Endothelial cell of umbilical vein (primary cell): ENCODE measurements at places on chromosomes 1 and 21. TPM values are rescaled to one million over a fixed set of nuclear protein-coding genes. Genes with fewer than 3 reads are reported as not detected.

DNA sequence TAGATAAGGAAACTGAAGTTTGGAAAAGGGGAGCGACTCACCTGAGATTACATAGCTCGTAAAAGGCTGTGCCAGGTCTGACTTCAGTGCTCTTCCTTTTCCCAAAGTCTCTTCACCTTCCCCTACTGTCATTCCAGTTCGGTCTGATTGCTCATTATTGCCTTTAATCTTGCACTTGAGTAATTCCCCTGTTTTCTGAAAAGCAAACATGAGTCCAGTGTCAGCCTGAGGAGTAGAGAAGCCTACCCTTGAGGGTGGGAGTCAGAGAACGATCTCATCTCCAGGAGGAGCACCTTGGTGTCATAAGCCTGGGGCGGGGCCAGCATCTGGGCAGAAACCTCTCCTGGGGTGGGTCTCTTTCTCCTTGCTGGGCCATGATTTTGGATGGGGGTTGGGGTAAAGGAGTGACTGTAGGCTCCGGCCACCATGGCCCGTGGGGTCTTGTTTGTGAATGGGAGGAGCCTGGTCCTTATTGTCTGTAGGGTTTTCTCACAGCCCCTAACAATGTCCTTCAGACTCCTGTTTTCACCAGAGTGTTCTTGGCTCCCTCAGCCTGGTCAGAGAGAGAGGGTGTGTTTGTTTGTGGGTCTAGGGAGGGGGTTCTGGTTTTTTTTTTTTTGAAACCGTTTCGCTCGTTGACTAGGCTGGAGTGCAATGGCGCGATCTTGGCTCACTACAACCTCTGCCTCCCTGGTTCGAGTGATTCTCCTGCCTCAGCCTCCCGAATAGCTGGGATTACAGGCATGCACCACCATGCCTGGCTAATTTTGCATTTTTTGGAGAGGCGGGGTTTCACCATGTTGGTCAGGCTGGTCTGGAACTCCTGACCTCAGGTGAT lies 6.0 kb downstream of the VANGL2 start:
- DNase-seq = no peak

DNA sequence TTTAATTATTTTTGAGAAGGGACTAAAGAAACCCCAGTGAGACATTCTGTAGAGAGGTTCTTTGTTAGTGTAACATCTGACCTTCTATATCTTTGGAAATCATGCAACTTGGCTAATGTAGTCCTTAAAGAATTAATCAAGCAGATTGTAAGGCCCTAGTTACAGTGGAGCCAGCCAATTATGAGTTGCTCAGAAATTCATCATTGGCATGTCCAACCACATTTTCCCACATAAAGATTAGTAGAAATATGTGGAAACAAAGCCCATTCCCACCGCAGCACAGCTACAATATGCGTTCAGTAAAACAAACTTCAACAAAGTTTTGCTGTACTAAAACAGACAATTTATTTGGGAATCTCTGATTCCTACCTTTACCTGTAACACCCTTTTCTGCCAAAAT lies 27.8 kb downstream of the WNT2B start:
- DNase-seq = no peak

DNA sequence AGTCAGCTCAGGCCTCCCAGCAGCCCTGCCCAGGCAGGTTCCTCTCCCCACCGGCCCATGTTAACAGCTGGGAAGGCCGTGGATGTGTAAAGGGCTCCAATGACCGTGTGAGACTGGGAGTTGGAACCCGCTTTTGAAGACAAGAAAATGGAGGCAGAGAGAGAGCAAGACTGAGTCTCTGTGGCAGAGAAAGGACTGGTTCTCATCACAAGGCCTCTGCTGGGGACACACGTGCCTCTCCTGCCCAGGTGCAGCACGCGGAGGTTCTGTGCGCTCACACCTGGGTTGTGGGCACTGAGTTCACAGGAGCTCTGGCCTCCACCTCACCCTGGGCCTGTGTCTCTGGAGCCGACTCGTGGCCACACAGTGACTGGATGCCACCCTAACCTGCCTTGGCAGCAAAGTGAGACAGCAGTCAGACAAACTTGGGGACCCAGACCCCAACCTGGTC lies 27.0 kb downstream of the RUNX3 start:
- DNase-seq = no peak

- peak; percentile 69 for DNase-seq
Measured at GRCh38 chr1:45012639-45013278, 705 bp downstream of the UROD start.

DNA sequence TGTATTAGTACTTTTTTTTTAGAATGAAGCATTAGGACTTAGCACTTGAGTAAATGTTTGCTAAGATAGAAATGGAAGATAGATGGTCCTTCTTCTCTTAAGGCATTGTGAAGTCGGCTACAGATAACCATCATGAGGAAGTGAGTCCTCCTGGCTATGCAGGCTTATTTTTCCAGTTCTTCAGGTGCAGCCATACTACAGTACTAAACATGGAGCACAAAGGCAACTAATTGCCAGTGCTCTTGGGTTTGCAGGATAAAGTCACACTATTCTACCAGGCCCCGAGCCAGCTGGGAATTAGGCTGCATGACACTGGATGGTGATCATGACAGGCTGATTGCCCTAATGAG lies 197.3 kb upstream of the SGIP1 start:
- no peak for DNase-seq

GRCh38 chr21:44924606-44925377 lies 4.1 kb upstream of the ITGB2 start:
- no peak for DNase-seq

- no peak for DNase-seq
Measured at GRCh38 chr1:19426294-19427086, 58.8 kb downstream of the CAPZB start.

DNA sequence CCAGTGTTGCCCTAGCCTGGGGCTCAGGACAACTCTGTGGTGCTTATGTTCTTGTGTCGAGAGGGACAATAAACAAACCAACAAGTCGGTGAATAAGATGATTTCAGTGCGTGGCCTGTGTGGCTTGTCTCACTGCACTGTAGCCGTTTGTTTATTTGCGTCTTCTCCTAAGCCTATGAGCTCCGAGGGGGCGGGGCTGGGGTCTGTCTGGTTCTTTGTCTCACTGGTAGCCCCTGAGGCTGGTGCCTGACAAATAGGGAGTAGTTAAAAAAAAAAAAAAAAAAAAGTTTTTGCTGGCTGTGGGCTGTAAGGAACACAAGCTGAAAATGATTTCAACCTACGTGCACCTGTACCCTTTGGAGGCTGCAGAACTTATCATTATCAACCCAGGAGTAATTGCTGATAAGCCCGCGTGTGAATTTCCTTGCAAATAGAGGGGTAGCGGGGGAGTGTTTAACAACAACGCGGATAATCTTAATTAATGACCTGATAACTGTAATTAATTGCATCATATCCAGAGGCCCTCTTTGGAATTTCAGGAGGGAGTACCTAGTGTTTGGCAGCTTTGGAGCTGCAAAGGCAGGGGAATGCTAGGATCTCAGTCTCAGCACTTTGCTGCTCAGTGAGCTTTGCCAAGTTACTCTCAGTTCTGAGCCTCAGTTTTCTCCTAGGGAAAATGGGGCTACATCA lies 925 bp upstream of the ARHGEF10L start:
- DNase-seq = no peak

DNA sequence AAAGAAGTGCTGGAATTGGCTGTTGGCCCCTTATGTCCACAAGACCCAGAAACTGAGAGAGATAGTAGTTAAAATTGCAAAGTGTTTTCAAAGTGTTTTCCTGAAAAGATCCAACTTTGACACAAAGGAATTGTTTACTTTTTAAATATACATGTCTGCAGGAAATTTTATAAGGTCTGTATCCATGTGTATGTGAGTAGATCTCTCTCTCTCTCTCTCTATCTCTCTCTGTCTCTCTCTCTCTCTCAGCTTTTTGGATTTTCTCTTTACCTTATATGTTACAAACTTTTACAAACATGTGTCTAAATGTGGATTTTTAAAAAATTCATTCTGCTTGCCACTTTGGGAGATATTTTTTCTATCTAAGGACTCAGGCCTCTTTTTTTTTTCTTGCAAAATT lies 358.6 kb downstream of the SIPA1L2 start:
- no peak for DNase-seq

DNA sequence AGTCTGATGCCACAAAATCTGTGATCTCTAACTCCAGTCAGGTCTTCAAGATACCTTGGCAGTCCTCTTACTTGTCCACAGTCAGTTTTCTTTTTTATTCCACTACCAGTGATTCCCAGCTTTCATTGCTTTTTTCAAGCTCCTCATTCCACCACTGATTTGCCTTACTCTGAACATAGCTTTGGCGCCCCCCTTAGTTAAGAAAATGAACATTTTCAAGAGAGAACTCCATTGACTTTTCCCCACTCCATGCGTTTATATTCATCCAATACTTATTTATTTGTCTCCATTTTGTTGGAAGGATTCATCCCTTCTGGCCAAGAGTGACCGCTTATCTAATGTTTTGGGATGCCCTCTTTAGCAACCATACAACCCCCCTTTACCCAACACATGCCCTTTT lies 33.9 kb upstream of the IPO9 start:
- DNase-seq = peak; percentile 46

- peak; percentile 10 for DNase-seq
Measured at GRCh38 chr1:218948446-218948845, 225.2 kb upstream of the LYPLAL1 start.

GRCh38 chr1:45205011-45205909 lies 1.1 kb downstream of the ZSWIM5 start:
- peak; percentile 49 for DNase-seq

GRCh38 chr1:234699795-234700665 lies 90.1 kb upstream of the IRF2BP2 start:
- DNase-seq = peak; percentile 19

DNA sequence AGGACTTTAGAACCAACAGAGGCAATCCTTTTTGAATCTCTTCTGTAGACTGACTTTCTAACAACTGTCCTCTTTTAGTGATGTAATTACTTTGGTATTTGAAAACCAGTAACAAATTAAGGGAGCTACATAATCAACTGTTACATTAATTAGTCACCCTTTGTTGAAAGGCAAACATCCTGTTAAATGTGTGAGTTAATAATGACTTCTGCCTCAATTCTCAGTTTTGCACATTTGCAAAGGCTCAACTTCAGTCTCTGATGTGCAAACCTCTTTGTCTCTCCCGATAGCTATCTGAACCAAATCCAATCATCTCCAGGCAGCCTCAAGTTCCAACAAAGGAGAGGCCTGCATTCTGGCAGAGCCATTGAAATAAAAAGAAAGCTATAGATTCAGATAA lies 135.4 kb upstream of the C8B start:
- no peak for DNase-seq

- no peak for DNase-seq
Measured at GRCh38 chr1:2065699-2066098, 15.5 kb downstream of the PRKCZ start.

DNA sequence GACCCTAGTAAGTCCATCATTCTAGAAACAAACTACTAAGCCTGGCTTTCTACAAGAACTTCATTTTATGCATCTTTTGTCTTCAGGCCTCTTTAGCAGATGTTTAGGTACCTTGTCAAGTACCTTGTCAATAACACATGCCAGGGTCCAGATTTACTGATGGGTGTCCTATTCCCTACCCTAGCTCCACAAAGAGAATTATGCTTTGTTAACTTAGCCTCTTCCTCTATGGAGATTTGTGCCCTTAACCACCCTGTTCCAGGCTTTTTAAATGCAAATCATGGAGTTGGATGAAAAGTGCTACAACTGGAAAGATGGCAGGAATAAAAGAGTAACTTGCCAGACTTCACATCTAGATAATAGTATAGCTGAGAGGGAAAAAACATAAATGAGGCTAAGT lies 42.7 kb downstream of the SPATA46 start:
- DNase-seq = no peak

GRCh38 chr1:230684146-230684545 lies 29.8 kb downstream of the AGT start:
- no peak for DNase-seq

GRCh38 chr1:147497826-147498225 lies 43.5 kb upstream of the BCL9 start:
- DNase-seq = no peak

GRCh38 chr1:15158506-15159165 lies 5.1 kb downstream of the TMEM51 start:
- DNase-seq = no peak

GRCh38 chr1:41783189-41783639 lies 135.5 kb downstream of the HIVEP3 start:
- DNase-seq = peak; percentile 71

DNA sequence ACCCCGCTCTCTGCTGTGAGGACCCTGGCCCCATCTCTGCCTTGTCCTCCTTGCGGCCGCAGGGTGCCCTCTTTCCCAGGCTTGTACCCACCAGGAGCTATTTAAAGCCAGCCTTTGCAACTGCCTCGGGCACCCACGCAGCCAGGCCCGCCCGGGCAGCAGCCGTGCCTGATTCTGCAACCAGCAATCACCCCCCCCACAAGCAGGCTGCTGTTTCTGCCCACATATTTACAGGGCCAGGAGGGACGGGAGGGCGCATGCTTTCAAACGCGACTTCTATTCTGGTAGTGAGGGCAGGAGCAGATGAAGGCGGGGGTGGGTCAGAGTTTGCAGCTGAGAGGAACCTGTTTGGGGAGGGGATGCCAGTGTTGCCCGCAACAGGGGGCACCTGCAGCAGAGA lies 13.6 kb downstream of the GABRD start:
- DNase-seq = no peak

GRCh38 chr1:6591222-6591621 lies 11.4 kb downstream of the ZBTB48 start:
- DNase-seq = peak; percentile 10

DNA sequence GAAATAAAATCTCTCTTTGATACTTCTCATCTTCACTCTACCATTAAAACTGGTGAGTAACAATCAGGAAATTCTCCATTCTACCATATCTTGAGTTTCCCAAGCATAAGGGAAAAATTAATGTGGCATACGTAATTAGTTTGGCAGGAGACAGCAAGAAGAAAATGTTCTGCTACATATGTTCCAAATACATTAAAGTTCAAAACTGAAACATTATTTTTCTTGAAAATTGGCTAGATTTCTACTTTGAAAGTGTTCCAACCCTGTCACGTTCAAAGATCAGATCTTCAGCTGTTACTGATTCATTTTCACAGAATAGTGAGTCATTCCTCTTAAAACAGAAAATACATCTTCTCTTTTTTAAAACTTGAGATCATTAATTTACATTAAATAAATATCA lies 48.5 kb downstream of the PIGK start:
- DNase-seq = no peak

GRCh38 chr1:63509718-63510117 lies 13.3 kb downstream of the ITGB3BP start:
- no peak for DNase-seq

- peak; percentile 50 for DNase-seq
Measured at GRCh38 chr1:12125422-12126355, 41.1 kb upstream of the TNFRSF1B start.

Gene TSPEAR
- 0.01 TPM in 1 of 2 replicates, not detected in the other for polyA plus RNA-seq

Gene GSTM3
- 48.3 and 52.0 TPM in 2 replicates for polyA plus RNA-seq

Gene OR2G3
- not detected in 2 replicates for polyA plus RNA-seq

Gene PLA2G2D
- not detected in 2 replicates for polyA plus RNA-seq

Gene MAEL
- 0.04 and 0.05 TPM in 2 replicates for polyA plus RNA-seq

Gene SRM
- 81.3 and 84.0 TPM in 2 replicates for polyA plus RNA-seq

Gene SLC35F3
- not detected in 2 replicates for polyA plus RNA-seq

Gene PEAR1
- polyA plus RNA-seq = 101 and 106 TPM in 2 replicates

Gene OVAAL
- 0.04 TPM in 1 of 2 replicates, not detected in the other for polyA plus RNA-seq

Gene ZNF436
- polyA plus RNA-seq = 5.7 and 6.5 TPM in 2 replicates

Gene ZBTB7B
- 26.2 and 32.6 TPM in 2 replicates for polyA plus RNA-seq

Gene INSRR
- polyA plus RNA-seq = not detected in 2 replicates

Gene EYA3
- polyA plus RNA-seq = 12.7 TPM in 2 replicates

Gene UBL4B
- not detected in 2 replicates for polyA plus RNA-seq

Gene UBE2U
- polyA plus RNA-seq = not detected in 2 replicates
